ENCODE measurements at places on chromosomes 2 and 18.

DNA sequence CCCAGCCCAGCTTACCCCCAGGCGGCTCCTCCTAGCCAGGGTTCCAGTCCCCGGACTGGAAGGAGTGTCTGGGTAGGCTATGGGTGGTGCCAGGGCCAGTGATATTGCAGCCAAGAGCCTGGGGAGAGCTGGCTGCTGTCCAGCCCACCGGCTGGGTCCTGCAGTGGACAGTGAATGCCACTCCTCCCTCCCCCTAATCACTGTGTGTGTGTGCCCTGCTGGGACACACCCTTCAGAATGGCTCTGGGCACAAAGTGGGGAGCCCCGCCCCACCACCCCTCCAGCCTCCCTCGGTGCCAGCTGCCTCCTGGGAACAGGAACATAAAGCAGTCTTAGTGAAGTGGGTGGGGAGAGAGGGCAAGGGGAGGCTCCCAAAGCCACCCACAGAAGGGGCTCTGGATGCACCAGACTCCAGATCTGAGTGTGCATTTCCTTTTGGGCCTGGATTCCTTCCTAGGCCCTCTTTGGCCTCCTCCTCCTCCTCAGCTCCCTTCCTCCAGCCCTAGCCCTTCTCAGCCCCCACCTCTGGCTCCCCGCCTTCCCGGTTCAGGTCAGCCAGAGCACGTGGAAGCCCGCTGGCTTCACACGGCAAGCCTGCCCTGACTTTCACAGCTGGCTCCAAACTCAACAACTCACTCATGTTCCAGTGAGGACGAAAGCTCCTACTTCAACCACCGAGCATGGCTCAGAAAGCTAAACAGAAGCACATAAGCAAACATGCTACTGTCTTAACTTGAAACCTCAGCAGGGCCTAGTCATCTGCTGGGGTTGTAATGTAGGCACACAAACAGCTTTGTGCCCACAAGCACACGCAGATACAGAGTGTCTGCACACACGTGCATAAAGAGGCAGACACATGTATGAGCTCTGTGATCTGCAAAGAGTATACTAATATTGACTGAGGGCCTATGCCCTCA, 209.2 kb upstream of the SMAD2 start:
- no peak for DNase-seq

GRCh38 chr2:238790833-238791230, 57.1 kb upstream of the TWIST2 start:
- DNase-seq, result no peak

- DNase-seq, result no peak
Observed at GRCh38 chr2:195106681-195107380, 550.2 kb upstream of the SLC39A10 start.

GRCh38 chr2:10934308-10934978, 22.7 kb downstream of the KCNF1 start:
- DNase-seq, result no peak

DNA sequence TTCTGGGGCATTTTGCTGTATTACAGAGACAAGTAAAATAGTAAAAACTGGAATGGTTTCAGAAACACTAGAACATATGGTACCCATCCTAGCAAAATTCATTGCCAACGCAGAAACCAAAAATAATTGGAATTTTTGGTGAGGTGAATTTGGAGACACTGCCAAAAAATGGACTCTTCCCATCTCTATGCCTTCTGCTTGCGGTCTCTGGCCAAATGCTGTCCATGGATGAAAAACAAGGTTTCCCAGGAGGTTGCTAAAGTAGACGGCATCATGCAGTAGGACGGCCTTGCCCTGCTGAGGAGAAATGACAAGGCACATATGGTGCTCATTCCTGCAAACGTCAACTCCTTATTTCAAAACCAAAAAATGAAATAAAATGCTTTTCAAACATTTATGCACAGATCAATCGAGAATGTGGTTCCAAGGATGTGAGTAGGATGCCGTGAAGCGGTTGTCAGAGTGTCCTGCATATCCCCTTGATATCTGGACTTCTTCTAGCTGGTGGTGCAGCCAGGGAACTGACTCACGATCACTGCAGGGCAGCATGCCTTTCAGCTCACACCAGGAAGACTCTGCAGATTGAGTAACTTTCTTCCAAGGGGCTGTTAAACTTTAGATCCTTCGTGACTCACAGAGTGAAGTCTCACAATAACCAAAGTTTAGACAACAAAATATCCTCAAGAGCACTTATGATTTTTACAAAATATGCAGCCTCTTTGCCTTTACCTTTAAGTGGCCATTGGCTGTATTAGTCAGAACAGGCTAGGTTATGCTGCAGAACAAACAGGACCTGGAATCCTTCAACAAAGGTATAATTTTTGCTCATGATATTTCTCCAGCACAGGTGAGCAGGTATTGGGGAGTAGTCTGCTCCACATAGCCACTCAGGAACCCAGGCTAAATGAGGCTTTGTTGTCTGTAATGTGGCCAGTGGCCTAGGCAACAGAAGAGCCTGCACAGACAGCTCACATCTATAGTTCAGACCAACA, 149.4 kb upstream of the NDUFV2 start:
- no peak for DNase-seq

DNA sequence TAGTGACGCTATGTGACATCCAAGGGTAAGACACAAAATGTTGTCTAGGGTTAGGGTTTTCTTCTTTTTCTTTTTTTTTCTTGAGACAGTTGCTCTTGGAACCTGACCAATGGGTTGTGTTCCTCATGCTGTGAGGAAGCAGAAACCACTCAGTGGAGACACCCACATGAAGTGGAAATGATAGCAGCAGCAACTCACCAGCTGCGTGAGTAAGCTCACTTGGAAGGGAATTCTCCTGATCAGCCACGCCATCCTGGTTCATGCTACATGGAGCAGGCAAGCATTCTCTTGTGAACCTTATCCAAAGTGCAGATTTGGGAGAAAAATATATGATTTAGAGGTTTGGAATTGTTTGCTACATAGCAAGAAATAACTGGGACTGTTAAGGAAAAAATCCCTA, 863.7 kb downstream of the EPHA4 start:
- no peak for DNase-seq

DNA sequence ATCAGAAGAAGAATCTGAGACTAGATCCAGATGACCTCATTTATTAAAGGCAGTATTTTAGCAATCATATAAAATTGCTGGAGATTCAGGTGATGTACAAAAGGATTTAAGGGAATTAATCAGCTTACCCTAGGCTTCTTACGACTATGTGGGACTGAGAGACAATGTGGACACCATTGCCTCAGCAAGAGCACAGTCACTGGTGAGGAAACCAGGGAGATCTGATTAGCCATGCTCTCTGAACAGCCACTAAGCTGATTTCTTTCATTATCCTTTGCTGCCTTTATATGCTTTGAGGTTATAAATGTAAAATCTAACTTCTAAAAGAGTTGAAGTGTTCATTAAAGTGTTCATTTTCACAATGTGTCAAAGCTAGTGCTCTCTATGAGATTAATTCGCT, 22.7 kb upstream of the GULP1 start:
- no peak for DNase-seq

GRCh38 chr2:205722283-205722918, 40.1 kb downstream of the NRP2 start:
- DNase-seq, result no peak

DNA sequence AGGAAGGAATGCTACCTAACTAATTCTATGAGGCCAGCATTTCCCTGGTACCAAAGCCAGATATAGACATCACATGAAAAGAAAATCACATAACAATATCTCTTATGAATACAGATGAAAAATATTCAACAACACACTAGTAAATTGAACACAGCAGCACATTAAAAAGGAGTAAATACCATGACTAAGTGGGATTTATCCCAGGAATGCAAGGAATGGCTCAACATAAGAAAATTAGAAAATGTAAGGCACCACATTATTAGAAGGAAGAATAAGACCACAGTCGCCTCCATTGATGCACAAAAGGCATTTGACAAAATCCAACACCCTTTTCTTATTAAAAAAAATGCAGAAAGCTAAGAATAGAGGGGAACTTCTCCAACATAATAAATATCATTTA, 133.9 kb downstream of the TTC32 start:
- DNase-seq, result no peak

- no peak for DNase-seq
Observed at GRCh38 chr2:37593694-37594093, 77.7 kb downstream of the CDC42EP3 start.

- DNase-seq, result no peak
Observed at GRCh38 chr18:68925268-68925667, 127.4 kb downstream of the CCDC102B start.

GRCh38 chr2:37847792-37848191, 77.3 kb upstream of the RMDN2 start:
- DNase-seq, result no peak

- DNase-seq, result no peak
Observed at GRCh38 chr2:37857575-37858399, 67.3 kb upstream of the RMDN2 start.

- no peak for DNase-seq
Observed at GRCh38 chr2:27888790-27889189, 1.4 kb downstream of the RBKS start.

DNA sequence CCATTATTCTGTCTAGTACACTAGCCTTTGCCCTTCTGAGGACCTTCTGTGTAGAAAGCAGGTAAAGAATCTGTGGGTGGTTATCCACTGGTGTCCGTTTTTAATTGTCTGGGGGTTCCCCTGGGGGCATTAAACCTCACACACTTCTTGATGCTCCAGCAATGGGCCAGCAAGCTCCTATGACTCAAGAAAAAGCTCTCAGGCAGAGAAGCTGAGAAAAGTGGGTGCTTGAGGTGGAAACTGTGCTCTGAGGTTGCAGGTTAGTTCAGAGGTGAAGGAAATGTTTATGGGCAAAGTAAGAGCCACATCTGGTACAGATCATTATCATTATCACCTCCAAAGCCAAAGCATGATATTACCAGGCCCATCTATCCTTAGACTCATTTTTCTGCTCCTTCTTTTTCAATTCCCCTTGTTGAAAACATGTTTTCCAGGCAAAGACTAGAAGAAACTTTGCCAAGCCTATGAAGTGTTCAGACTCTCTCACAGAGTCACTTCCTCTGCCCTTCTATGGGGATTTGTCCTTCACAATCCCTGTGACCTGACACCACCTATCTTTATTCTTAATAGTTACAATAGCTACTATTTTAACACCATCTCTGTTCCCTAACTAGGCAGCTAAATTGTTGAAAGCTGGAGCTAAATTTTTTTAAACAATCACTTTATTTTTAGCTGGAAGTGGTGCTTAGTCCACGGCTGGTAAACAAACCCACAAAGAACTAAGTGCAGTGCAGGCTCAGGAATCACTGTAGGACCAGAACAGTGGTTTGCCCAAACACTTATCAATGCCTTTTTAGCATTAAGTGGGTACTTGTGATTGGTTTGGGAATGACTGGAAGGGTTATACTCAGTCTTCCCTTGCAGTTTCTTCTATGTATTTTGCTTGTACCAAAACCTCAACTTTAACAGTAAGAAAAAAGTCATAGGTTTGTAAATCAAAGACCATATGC, 512.8 kb upstream of the POU3F3 start:
- DNase-seq, result no peak

DNA sequence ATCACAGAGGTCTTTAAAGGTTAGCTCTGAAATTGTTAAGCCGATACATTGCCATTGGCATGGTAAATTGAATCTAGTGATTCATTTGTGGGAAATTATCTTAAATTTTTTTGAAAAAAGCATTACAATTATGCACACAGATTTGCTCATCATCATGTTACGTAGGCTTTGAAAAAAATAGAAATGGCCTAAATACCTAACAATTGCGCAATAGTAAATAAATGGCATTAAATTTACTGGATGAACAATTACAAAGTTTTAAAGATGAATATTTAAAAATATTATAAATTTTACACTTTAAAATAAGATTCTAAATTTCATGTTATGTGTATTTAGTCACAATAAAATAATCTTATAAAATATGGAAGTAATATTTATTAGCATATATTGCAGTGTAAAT, 171.3 kb downstream of the RPRM start:
- no peak for DNase-seq

GRCh38 chr18:48348739-48349138, 60.4 kb downstream of the ZBTB7C start:
- DNase-seq, result no peak

GRCh38 chr2:3325458-3326181, 52.0 kb downstream of the EIPR1 start:
- DNase-seq, result no peak

DNA sequence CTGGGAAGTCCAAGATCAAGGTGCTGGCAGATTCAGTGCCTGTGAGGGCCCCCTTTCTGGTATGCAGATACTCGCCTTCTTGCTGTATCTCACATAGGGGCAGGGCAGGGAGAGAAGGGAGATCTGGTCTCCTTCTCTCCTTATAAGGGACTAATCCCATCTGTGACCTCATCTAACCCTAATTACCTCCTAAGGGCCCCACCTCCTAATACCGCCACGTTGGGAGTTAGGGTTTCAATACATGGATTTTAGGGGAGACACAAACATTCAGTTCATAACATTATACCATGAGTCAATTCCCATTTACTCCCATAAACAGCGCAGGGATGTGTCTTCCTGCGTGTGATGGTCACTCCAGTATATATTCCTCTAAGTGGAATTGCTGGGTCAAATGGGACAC, 73.8 kb upstream of the TXNDC2 start:
- DNase-seq, result no peak

Measured in activated T-cell treated with anti-CD3 and anti-CD28 coated beads for 24 hours (primary cell).